ENCODE measurements at places on chromosomes 3 and 15.

DNA sequence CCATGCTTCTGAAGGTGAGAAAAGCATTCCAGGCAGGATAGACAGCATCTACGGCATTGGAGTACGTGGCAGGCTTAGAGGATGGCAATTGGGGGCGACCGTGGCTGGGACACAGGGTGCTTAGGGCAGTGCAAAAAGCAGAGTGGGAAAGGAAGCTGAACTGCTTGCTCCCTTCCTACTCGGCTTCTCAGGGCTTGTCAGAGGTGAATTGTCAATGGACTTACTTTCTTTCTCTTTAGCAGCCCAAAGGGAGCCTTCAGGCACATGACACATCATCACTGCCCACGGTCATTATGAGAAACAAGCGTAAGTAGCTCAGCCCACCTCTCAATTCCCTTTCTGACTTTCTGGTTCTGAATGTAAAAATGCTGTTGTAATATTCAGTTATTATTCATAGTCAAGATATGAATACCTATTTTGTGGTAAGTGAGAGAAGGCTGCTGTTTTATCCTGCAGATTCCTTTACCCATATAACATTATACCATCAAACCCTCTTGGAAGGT, 84.3 kb downstream of the KLHL25 start:
- DNase-seq, result no peak

DNA sequence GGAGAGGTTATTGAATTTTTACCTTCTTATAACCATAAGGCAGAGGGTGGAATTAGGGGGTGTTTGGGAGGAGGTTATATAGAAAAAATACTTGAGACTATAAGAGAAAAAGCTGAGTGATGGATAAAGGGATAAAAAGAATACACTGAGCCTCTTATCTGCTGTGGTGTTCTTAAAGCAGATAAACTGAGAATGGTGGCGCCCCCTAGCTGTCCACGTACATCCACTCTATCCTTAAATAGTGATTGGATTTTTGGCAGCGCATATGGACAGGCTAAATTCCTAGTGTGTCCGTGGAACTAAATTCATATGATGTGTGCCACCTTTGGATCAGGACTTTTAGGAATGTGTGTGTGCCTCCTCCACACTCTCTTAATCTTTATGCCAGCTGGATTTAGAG, 121.1 kb downstream of the OXSM start:
- peak; percentile 73 for DNase-seq

DNA sequence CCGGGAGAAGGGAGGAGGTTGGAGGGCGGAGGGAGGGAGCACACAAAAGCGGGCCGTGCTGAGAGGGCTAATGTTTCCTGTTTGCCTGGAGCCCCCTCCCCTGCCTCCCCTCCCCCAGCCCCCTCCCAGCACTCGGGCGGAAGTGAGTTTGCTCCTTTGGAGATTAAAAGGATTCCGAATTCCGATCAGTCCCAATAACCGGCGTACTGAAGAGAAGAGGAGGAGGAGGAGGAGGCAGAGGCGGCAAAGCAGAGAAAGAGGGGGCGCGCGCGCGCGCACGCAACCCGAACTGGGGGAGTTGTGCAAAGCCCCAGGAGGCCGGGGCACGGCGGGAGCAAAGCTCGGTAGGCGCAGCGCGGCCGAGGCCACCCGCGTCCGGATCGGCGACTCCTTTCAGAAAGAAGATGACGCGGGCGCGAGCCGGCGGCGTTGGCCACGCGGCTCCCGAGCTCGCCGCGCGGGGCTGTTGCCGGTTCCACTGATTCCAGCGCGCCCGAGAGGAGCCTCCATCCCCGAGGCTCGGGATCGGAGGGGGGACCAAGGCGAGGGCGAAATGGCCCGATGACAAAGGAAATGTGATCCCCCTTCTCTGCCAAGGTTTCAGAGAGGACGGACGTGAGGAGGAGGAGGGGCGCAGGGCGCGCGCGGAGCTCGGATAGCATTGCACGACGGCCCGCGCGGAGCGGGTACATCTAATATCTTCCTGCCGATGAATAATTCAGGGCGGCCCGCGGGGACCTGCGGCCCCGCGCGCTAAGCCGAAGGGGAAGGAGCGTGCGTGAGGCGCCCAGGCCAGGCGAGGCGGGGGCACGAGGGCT, 1.1 kb upstream of the TRIM71 start:
- peak; percentile 52 for DNase-seq

GRCh38 chr3:20125897-20126296, 60.1 kb downstream of the SGO1 start:
- DNase-seq, result no peak

DNA sequence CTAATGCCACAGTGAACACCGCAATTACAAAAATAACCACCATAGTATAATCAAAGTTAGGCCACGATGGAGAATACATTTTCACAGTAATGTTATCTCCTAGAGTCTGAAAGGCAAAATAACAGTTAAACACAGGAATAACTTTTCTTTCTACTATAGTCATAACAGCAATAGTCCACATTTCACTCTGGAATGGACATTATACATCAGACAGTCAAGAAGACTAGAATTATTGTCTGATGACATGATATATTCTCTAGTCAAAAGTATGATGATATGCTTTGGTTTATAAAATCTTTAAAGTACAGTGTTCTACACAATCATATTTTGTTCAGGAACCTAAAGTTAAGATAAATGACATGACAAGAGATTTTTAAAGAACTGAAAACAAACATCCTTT, 18.0 kb downstream of the SPPL2A start:
- DNase-seq, result no peak

- no peak for DNase-seq
Observed at GRCh38 chr3:4983739-4984510, 4.7 kb downstream of the BHLHE40 start.

- no peak for DNase-seq
Observed at GRCh38 chr3:110710156-110710555, 361.5 kb upstream of the NECTIN3 start.

GRCh38 chr15:63601026-63601703, 4.0 kb downstream of the FBXL22 start:
- DNase-seq, result peak; percentile 73

- no peak for DNase-seq
Observed at GRCh38 chr3:106805625-106806024, 571.6 kb upstream of the CCDC54 start.

DNA sequence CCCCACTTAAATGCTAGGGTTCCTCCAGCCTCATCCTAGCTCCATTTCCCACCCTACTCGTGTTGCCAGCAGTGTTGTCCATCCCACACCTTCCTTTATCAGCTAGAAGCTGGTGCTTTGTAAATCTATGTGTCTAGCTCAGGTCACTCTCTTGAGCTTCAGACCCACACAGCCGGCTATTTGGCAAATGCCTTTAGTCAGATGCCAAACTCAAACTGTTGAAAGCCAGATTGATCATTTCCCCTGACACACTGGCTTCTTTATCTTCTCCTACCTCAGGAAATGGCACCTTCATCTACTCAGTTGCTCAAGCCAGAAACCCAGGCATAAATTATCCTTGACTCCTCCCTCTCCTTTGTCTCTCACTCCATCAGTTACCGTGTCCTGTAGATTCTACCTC, 61.5 kb upstream of the TPM1 start:
- no peak for DNase-seq

DNA sequence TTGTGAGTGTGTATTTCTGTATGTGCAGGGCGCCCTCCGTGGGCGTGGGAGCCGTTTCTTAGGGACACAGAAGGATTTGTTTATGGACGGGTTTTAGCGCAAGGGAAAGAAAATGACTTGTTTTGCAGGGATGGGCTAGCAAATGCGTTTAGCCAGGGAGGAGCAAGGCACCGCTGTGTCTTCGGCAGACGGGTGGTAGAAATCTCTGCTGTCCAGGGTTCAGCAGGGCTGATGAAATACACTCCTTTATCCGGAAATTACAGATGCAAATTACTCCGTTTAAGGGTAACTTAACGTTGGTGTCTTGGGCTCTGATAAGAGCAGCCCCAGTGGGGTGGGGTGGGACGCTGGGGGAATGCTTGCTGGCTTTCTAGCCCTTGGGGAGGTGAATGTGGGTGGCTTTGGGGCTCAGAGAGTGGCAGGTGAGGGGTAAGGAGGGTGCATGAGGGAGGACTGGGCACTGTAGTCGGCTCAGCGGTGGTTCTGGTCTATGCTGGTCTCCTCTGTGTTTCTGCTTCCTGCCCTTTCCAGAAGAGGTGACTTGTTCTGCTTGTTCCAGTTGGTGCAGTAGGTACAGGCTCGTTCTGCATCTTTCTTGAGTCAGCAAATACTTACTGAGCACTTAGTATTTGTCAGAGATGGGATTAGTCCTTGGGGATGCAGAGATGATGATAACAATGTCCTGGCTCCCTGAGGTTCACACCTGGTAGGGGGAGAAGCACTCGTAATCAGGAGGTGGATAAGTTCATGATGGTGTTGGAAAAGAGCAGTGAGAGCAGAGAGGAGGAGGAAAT, 954 bp downstream of the SV2B start:
- no peak for DNase-seq

DNA sequence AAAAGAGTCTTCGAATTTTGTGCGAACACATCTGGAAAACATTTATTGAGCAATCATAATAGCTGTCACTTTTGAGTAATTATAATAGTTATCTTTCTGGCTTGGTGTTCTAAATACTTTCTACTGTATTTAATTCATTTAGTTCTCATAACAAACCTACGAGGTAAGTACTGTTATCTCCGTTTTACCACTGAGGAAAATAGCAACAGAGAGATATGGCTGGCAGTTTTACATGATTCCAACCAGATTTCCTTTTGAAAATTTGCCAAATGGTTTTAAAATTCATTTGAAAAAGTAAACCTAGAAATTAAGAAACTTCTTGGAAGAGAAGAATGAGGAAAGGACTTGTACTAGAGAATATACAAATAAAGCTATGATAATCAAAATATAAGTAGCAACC, 37.3 kb upstream of the MGA start:
- no peak for DNase-seq

- no peak for DNase-seq
Observed at GRCh38 chr3:7226393-7226792, 365.5 kb downstream of the GRM7 start.

DNA sequence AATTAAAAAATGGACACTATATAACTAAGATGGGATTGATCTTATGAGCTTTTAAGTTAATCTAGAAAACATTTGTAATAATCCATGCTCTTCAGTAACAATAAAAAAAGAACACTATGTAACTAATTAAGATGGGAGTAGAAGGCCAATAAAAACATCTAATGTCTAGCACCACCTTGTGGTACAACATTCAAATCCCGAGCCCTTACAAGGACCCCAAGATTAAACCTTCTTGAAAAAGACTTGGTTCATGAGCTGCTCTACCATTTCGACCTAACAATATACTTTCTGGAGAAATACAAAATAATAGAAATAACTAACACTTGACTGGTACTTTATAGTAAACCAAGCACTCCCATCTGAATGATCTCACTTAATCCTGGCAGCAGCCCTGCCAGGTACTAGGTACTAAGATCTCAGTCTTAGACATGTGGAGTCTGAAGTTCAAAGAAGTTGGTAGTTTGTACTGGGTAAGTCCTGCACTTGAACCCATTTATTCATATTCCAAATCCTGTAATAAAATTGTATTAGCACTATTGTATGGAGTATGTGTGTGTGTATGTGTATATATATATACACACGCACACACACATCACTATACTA, 21.8 kb downstream of the METTL6 start:
- peak; percentile 57 for DNase-seq

DNA sequence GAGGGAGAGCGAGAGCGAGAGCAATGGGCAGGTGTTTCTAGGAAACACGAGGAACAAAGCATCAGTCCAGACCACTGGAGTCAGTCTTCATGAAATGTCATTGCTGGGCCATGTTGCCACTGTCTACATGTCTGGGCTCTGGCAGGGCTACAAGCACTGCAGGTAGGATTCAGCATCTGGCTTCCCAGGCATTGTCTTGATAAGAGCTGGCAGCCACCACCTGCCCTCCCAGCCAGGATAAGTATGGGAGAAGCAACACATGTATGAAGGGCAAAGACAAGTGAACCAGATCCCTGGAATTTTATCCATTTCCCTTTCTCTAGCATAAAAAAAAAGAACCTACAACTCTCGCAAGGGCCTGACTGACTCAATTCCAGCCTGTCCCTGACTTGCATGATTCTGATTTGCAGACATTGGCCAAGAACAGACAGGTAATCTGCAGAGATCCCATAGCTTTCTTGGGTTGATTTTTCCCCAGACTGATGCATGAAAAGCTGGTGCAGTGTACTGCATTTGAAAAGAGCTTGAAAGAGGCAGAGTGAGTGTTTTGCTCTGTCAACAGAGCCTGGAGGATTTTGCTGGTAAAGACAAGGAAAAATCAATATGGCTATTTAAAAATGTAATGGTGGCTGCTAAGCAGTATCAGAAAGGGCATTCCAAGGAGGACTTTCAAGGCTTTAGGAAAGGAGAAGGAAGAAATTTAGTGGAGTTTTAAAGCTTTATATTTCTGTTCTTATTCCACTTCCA, 157.2 kb upstream of the MYRIP start:
- no peak for DNase-seq

GRCh38 chr15:75140080-75140879, 61.4 kb upstream of the C15orf39 start:
- peak; percentile 22 for DNase-seq

DNA sequence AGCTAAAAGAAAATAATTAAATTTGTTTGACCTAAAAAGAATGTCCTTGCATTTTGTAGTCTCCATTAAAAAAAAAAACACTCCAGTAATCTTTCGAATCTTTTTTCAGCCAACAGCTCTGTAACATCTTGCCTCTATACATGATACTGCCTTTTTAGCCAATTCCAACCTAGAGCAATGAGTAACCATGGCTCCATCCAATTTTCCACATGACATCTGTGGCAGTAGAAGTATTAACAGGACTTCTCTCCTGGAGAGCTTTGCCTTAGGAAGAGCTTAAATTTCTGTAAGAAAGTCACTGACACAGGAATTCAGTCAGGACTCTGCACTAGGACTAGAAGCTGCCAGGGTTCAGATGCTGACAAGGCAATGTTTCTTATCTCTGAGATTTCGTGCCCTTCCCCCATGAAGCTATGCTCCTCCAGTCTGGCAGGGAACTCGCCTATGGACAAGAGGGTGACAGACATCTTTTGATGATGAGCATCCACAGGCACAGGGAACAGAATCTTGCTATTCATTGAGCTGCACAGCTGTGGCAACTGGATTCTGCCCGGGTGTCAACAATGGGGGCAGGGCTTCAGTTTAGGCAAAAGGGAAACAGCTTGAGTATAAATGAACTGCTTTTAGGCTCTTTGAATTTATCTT, 81.8 kb downstream of the ALCAM start:
- no peak for DNase-seq

- no peak for DNase-seq
Observed at GRCh38 chr3:107753976-107754375, 231.2 kb downstream of the BBX start.

- DNase-seq, result peak; percentile 64
Observed at GRCh38 chr15:89971592-89971997, 29.5 kb upstream of the ZNF710 start.

GRCh38 chr15:90174140-90174875, 26.8 kb upstream of the SEMA4B start:
- DNase-seq, result no peak

- DNase-seq, result no peak
Observed at GRCh38 chr3:40997711-40998519, 201.4 kb upstream of the CTNNB1 start.

GRCh38 chr3:27632431-27633223, 89.5 kb downstream of the EOMES start:
- peak; percentile 44 for DNase-seq

Data from erythroblast (primary cell).